Mesenteric fat pad (tissue), 1 donor: ENCODE measurements at places on chromosomes 2 and 18. TPM values are rescaled to one million over a fixed set of nuclear protein-coding genes. Genes with fewer than 3 reads are reported as not detected.

DNA sequence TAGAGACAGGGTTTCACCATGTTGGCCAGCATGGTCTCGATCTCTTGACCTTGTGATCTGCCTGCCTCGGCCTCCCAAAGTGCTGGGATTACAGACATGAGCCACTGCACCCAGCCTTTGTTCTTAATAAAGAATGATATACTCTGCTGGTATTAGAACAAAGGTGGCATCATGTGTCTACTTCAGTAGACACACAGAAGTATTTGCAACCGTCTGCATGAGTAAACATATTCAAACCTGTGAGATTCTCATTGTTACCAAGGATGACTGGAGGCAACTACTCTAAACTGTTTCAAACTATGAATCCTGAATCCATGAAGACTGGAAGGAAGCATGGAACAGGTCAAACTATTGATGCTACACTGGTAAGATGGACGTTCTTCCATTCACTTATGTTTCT is 32.1 kb downstream of the MBD2 start:
- DNase-seq, result no peak

DNA sequence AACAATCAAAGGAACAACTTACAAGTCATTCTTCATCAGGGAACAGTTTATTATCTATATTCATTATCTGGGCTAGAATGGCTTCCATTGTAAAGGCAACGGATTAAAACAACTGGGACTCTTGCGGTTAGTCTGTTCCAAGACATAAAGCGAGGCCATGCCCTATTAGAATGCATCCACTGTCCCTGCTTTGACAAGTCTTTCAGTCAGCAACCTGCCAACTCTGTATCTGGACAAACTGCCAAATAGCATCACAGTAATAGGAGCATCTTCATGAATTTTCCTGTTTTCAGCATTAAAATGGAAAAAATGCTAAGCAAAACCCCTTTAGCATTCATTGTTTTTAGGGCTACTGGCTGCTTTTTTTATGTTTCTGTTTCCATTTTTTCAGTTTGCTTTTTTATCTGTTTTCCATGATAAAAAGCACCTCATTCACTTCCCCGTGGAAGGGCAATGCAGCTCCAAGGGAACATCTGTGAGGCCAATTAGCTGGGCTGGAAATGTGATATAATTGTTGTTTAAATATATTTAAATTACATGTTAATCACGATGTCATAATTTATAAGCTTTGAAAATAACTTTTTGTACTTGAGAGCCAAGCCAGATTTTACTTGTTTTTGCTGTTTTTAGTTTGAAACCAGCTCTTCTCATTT is 834.3 kb downstream of the CPS1 start:
- no peak for DNase-seq

DNA sequence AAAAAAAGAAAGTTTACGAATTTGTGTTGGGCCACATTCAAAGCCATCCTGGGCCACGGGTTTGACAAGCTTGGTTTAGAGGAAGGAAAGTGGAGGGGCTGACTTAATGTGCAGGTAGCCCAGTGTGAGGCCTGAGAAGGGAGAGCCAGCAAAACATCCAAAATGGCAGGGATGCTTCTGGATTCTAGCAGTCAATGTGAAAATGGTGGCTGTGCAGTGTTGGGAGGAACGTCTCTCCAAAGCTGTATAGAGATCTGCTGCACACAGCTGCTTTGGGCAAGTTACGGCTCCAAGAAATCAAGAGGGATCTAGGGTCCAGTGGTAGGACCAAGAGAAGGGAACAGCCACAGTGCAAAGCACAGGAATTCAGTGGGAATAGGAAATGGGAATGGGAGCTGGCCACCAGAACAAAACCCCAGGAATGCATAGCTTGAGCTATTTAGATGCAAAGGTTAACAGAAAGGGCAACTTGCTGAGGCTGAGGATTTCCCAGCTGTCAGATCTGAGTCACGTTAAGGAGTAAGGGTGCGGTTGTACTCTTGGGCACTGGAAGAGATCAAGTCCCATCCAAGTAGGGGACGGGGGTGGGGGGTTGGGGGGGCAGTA is 70.6 kb downstream of the B3GNT2 start:
- DNase-seq, result no peak

SRD5A2 gene
- total RNA-seq, result 0.06 TPM
